Caco-2 (cell line): ENCODE measurements at places on chromosomes 7 and 10.

GRCh38 chr7:141097430-141097829 lies 23.6 kb downstream of the TMEM178B start:
- no peaks in the 10 kb centered on the region for H3K27me3 ChIP-seq
- H3K4me3 ChIP-seq: no peak overlapping the region
- no peaks in the 10 kb centered on the region for H3K4me1 ChIP-seq

- no peak overlapping the region for H3K27ac ChIP-seq
- H3K4me3 ChIP-seq: no peak overlapping the region
- no peaks in the 10 kb centered on the region for H3K27me3 ChIP-seq
- H3K4me1 ChIP-seq: no peaks in the 10 kb centered on the region
- H3K36me3 ChIP-seq: no peaks in the 10 kb centered on the region
These were observed 114.7 kb upstream of the EGFR start for GRCh38 chr7:54904130-54904529.

DNA sequence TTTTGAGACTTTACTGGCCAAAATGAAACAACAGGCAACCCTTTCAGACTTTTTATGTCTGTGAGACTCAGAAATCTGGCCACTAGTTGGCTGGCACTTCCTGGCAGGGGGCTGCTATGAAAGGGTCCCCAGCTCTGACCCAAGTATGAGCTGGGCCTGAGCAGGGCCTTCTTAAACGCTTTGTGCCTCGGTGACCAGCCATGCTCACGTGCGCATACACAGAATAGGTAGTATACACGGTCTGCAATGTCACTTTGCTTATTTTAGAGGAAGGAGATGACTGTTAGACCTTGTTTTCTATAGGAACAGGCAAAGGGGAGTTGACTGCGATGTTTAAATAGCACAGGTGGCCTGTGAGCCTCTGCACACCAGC lies 129.6 kb downstream of the VIPR2 start:
- no peak for DNase-seq
- H3K27ac ChIP-seq: peak overlapping the region; percentile 30

- H3K4me1 ChIP-seq: no peaks in the 10 kb centered on the region
- H3K36me3 ChIP-seq: no peaks in the 10 kb centered on the region
- H3K4me3 ChIP-seq: no peak overlapping the region
- H3K27me3 ChIP-seq: peaks cover 1% of the 10 kb centered on the region; the same call in 1 of the 2 replicates
- DNase-seq: no peak
These were observed 226.7 kb downstream of the SNX13 start for GRCh38 chr7:17713584-17713983.

DNA sequence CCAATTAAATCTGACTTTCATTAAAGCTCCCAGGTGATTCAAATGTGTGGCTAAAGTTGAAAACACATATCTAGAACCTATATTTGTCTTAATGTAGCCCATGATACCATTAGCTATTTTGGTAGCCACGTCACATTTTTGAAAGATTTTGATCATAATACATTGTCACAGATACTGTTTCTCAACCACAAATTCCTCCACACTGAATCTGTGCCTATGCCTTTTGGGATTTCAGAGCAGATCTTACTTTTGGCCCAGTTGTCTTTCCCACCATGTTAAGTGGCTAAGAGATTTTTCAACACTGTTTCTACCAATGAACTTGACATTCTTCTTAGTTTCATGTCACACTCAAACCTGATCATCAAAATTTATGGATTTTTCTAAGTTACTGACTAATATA lies 47.4 kb downstream of the CH25H start:
- H3K4me1 ChIP-seq: no peaks in the 10 kb centered on the region
- no peak overlapping the region for H3K4me3 ChIP-seq
- no peaks in the 10 kb centered on the region for H3K27me3 ChIP-seq

- H3K36me3 ChIP-seq: no peaks in the 10 kb centered on the region
- no peaks in the 10 kb centered on the region for H3K27me3 ChIP-seq
- H3K27ac ChIP-seq: no peak overlapping the region
- no peaks in the 10 kb centered on the region for H3K4me1 ChIP-seq
- no peak overlapping the region for H3K4me3 ChIP-seq
These were observed 62.5 kb upstream of the ATRNL1 start for GRCh38 chr10:115030483-115031200.

- DNase-seq: no peak
- H3K36me3 ChIP-seq: no peaks in the 10 kb centered on the region
- H3K27ac ChIP-seq: peak overlapping the region; percentile 95
- H3K4me3 ChIP-seq: no peak overlapping the region
These were observed 4.3 kb upstream of the ABCC2 start for GRCh38 chr10:99777918-99778714.

DNA sequence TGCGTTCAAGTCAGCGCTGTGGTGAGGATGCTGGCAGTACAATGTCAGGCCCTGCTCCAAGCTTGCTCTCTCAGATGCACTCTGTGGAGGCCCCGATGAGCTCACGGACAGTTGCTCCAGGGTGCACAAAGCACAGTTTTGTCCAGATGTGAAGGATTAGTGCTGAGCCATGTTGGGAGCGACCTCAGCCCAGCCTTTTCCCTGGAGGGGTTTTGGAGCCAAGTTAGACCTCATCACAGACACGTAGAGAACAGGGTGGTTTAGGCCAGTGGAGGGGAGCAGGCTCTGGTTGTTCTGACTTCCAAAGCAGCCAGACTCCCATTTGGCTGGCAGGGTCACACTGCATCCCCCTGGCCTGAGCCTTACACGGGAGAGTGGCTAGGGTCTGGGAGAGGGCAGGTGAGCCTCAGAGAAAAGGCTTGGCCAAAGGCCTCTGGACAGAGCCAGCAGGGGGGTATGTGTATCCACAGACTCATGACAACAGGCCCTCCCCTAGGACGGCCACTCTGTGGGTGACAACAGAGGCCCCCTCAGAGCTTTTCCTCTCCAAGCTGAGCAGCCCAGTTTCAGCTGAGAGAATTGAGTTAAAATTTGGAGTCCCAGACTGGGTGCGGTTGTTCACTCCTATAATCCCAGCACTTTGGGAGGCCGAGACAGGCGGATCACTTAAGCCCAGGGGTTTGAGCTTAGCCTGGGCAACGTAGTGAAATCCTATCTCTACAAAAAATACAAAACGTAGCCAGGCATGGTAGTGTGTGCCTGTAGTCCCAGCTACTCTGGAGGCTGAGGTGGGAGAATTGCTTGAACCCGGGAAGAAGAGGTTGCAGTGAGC lies 4.7 kb downstream of the PLAC9 start:
- no peak for DNase-seq
- H3K27ac ChIP-seq: no peak overlapping the region
- no peaks in the 10 kb centered on the region for H3K36me3 ChIP-seq
- H3K27me3 ChIP-seq: no peaks in the 10 kb centered on the region
- no peak overlapping the region for H3K4me3 ChIP-seq
- H3K4me1 ChIP-seq: no peaks in the 10 kb centered on the region

GRCh38 chr7:8881916-8882315 lies 448.5 kb downstream of the NXPH1 start:
- DNase-seq: no peak
- H3K36me3 ChIP-seq: no peaks in the 10 kb centered on the region
- H3K27ac ChIP-seq: no peak overlapping the region
- no peaks in the 10 kb centered on the region for H3K27me3 ChIP-seq
- H3K4me3 ChIP-seq: no peak overlapping the region

DNA sequence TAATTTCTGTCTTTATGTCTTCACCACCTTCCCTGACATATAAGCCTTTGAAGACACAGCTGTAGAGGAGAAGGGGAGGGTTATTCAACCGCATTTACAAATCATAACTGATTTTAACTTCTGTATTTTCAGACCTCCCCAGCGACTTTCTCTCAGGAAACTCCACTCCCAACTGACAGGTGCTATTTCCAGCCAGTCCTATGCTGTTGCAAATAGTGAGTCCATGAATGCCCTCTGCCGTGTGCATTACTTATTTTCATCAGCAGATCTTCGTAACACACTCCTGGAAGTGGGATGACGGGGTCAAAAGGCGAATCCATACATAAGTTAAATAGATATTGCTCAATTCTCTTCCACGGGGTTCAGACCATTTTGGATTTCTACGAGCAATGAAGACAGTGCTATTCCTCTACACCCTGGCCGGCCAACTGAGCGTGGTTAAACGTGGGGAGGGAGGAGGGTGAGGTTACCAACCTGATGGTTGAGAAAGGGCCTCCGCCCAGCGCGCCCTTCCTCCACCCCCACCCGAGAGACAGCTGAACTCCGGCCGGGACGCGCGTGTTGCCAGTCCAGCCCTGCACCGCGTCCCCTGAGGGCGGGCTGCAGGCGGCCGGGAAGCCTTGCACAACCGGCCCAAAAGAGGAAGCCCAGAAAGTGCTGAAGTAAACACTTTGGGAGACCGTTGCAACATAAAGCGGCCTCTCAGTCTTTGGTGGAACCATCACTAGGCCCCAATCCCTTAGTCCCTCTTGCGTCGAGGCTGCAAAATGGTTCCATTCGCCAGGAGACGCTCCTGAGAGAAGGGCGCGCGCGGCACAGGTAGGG lies at the start of gene APBB1IP:
APBB1IP (plus strand) TSS at position 705 of the 825 bp plus-strand sequence. CDS start 53,986 bp downstream, outside the sequence.
- DNase-seq: no peak
- H3K4me3 ChIP-seq: no peak within 1 kb of the TSS
- H3K27ac ChIP-seq: no peak within 1 kb of the TSS
- H3K36me3 ChIP-seq: no peaks in the 10 kb centered on the region

- no peaks in the 10 kb centered on the region for H3K4me1 ChIP-seq
- H3K27ac ChIP-seq: no peak overlapping the region
- no peak overlapping the region for H3K4me3 ChIP-seq
- H3K36me3 ChIP-seq: no peaks in the 10 kb centered on the region
- H3K27me3 ChIP-seq: no peaks in the 10 kb centered on the region
These were observed 441.7 kb downstream of the TYW1 start for GRCh38 chr7:67438198-67438882.

GRCh38 chr7:107891636-107892366 lies 818 bp downstream of the DLD start:
- H3K27me3 ChIP-seq: no peaks in the 10 kb centered on the region
- no peak for DNase-seq
- peaks cover 4% of the 10 kb centered on the region for H3K4me1 ChIP-seq
- H3K36me3 ChIP-seq: no peaks in the 10 kb centered on the region

DNA sequence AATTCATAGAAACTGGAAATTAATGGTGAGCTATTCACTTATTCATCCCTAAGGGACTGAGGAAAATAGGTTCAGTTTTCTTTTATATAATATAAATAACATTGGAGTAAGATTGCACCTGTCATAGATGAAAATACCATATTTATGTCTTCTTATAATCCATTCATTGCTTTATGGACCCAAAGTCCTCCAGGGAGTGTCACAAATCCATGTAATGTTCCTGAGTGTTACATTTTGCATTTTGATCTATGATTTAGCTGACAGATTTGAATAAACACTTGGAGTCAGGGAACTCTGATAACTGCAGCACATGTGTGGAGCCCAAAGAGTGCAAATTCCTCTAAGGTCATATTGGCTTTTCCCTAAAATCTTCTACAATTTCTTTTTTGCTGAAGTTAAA lies 484.3 kb downstream of the MDFIC start:
- no peaks in the 10 kb centered on the region for H3K36me3 ChIP-seq
- H3K4me1 ChIP-seq: no peaks in the 10 kb centered on the region
- H3K27me3 ChIP-seq: no peaks in the 10 kb centered on the region
- H3K4me3 ChIP-seq: no peak overlapping the region
- no peak for DNase-seq

DNA sequence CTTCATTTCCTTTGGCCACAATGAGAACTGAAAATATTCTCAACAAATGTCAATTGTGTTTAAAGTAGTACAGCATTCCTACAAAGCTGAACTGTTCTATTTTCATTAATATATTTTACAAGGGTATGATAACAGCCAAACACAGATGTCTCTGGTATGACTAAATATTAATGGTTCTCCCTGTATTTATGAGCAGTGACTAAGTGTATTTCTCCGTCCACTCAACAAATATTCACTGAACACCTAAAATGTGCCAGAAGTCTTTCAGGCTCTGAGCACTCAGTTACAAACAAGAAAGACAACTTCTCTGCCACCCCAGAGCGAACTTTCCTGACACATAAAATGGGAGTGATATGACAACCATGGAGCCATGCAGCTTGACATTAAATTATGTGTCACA lies 135.6 kb downstream of the VPS41 start:
- no peaks in the 10 kb centered on the region for H3K36me3 ChIP-seq
- H3K27ac ChIP-seq: no peak overlapping the region
- no peaks in the 10 kb centered on the region for H3K27me3 ChIP-seq
- no peaks in the 10 kb centered on the region for H3K4me1 ChIP-seq
